ENCODE measurements at places on chromosomes 5 and 9.
A peak's percentile ranks its signal among the peaks of the same experiment; 100 is the strongest.

- DNase-seq = no peak
Measured at GRCh38 chr5:177296581-177296980, 6.9 kb downstream of the RAB24 start.

GRCh38 chr5:75319638-75320037 lies 17.4 kb upstream of the HMGCR start:
- no peak for DNase-seq

- DNase-seq = peak; percentile 35
Measured at GRCh38 chr9:137446851-137447471, 5.8 kb upstream of the ENTPD8 start.

DNA sequence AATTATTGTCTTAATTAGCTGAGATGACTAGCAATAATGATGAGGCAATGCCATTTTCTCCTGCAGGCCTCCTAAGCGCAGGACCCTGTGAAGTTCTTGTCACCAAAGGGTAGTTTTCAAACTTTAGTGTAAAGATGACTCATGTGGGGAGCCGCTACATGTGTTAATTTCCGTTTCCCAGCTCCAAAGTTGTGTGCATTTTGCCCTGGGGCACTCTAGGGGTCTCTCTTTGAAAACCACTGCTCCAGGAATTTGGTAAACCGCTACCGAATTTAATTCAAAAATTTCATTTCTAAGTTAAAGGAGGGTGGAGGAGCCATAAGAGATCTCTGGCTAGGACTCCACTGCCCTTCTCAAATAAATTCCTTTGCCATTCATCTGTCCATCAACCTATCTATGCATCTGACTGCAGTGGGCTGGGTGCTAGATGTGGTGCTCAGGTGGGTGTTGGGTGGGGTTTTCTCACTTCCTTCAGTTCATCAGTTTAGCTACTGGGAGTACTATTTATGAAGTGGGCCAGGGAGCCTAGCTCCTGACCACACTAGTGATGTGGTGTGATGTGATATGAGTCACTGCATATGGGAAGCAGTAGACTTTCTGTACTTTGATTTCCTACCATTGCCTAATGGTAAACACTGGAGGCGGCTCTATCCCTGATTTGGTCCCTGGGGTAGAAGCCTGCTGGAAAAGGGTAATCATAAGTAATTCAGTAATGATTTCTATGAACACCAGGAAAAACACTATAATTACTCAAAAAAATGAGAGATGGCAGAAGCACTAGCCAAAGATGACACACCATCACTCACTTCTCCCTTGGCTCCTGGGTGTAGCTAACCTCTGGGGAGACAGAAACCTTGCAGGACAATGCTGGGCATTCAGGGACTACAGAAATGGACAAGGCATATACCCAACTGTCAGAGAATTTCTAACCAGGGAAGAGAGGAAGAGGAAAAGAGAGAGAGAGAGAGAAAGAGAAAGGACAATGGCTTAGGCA lies 4.0 kb upstream of the ZSWIM6 start:
- peak; percentile 97 for DNase-seq

- no peak for DNase-seq
Measured at GRCh38 chr5:174271316-174271715, 225.8 kb downstream of the NSG2 start.

DNA sequence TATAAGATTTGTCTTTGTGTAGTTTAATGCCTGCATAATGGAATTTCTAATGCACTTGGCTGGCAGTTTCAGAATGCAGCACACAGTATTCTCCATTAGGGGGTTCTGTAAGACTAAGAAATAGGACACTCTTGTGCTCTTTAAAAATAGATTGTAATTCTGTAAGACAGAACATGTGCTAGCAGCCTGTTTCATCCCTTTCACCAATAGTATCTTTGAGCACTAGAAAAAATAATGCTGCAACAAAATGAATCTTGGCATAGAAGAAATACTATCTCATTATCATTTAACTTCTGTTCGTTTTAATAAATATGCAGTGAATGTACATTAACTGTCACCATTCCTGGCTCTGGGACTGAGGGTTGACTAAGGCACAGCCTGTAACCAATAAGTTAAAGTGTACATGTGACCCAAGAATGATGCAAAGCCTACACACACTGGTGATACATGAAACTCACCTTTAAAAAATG lies 23.8 kb upstream of the ZNF622 start:
- DNase-seq = peak; percentile 66

DNA sequence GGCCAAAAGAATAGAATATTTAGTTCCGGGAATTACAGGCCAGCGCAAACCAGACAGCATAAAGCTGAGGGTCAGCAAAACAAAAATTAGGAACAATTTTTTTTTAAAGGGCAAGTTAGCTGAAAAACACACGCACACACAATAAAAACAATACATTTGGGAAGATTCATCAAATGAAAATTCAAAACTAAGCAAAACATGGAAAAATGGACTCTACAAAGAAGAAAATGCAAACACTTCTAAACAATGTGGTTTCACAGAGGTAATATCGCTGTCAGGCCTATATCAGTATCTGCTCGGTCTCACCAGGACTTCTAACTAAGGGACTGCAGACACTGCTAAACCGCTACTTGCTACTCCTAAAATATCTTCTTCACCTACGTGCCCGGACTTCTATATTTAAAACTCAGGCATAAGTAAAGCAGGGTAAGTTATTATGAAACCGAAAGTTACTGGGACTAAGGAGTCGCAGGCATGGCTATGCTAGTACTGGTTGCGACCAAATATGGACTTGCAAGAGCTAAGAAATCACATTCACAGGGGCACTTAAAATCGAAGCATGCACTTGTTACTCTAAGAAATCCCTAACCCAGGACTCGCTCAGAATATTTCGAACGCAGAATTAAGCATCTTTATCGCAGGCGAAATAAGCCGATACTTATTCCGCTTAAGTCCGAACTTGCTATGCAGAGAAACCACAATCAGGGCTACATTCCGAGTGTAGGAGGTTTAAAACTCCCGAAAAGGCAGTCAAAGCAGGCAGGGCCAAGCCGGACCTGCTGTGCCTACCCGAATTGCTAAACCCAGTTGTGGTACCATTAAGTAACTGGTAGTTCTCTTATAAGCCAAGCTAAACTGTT lies 2.3 kb downstream of the ANXA2R start:
- DNase-seq = peak; percentile 54

DNA sequence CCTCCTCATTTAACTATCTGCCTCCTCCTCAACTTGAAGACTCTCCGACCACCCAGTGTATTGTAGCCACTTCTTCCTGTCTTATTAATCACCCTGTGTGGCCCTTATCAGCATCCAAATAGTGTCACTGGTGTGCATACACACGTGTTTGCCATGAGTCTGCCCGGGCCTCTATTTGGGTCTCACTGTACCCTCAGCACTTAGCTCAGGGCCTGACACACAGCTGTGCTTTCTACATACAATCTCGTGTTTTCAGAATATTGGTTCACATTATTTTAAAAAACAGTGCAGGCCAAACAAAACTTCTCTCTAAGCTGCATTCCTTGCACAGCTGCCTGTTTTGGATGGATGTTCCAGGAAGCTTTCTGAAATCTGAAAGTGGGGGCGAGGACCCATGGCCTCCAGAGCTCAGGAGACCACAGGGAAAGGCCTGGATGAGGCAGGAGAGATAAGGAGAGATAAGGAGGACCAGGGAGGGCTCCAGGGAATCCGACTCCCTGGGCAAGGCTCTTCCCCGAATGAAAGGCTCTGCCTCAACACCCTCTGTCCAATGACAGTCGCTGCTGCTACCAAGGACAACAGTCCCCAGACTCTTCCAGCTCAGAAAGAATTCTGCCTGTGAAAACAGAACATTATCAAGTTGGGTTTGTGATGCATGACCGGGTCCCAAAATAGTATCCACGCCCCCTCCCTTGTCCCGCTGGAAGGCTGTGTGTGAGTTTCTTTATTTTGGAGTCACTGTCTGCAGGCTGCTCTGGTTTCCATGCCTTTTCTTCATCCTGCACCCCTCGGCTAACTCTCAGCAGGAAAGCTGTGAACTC lies 255.6 kb downstream of the NSG2 start:
- no peak for DNase-seq

- DNase-seq = no peak
Measured at GRCh38 chr5:91146905-91147600, 236.1 kb downstream of the ARRDC3 start.

DNA sequence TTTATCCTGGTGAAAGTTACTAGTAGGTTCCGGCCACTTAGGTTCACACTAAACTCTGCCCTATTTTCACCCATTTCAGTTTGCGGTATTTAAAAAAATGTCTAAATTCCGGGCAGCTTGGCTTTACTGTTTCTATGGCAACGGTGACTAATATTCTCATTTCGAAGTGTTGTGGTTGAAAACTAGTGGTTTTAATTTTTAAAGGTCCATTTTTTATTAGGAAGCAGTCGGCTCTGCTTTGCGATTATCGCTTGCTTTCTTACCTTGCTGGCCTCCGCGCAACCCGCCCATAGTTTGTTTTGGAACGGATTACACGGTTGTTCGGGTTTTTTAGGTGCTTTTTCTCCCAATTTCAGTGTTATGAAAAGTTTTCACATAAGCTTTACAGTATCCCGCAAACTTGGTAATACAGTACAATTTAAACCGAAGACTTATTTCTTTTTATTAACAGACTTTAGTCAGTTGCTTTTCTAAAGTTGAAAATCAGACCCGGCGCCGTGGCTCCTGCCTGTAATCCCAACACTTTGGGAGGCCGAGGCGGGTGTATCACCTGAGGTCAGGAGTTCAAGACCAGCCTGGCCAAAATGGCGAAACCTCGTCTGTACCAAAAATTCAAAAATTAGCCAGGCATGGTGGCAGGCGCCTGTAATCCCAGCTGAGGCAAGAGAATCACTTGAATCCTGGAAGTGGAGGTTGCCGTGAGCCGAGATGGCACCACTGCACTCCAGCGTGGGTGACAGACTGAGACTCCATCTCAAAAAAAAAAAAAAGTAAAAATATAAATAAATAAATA lies 1.6 kb downstream of the KDM4C start:
- DNase-seq = peak; percentile 89

DNA sequence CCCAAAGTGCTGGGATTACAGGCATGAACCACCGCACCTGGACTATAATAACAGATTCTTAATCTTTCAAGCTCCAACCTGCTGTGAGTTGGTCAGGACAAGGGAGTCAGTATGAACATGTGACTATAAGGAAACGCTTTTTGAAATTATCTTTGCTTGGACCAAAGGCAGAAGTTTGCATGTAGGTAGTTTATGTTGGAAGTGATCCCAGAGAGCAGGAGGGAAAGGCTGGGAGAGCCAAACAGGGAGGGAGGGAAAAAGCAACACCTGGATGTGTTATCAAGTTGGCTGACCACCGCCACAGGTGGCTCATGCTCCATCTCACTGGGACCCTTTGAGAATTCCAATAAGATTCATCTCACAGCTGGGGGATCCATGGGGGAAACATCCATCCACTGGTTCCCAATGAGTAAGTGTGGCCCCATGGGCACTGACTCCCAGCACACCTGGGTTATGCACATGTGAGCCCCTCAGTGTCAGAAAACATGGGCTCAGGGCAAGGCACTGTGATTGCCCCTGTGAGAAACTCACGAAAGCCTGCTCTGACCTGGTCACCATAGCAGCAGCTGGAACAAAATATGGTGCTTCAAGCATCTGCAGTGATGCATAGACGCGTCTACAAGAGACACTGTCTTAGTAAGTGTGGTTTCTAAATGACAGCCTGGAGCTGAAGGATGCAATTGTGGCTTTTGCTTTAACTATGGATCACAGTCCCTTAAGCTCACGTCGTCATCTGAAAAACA lies 62.1 kb downstream of the ARSB start:
- no peak for DNase-seq

DNA sequence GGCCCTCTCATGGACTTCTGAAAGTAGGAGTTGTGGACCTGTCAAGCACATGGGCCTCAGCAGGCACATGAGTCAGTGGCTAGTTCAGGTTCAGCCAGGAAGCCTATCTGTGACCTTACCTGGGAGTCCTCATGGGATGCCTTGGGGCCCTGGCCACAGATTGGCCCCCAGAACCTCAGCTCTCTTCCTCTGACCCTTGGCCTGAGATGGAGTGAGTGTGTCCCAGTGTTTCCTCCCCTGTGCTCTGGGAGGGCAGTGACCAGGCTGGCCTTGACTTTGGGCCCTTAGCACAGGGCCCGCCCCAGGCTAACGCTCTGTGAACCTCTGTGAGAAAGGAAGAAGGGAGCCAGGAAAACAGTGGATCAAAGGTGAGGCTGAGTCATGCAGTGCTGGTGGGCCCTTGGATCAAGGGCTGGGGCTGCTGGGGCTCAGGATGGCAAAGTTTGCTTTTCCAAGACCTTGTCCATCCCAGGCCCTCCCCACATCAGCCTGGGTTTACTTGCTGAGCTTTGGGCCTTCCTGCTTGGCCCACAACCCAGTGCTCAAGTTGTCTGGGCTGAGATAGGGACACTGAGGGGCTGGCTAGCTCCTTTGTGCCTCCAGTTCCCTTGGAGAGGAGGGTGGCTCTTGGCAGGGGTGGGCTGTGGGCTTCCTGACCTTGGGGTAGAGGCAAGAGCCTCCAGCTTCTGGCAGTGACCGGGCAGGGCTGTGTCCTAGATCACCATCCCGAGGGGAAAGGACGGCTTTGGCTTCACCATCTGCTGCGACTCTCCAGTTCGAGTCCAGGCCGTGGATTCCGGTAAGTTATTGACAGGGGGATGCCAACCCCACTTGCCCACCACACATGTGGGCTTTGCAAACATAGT lies 41.4 kb downstream of the RGS3 start:
- DNase-seq = peak; percentile 38
